ENCODE measurements at places on chromosomes 12 and 14. TPM values are rescaled to one million over a fixed set of nuclear protein-coding genes. Genes with fewer than 3 reads are reported as not detected.

The MAGOHB gene
- total RNA-seq: 5.0 TPM

The POTEM gene
- total RNA-seq: not detected

The FOXG1 gene
- total RNA-seq: not detected

The PLEK2 gene
- total RNA-seq: not detected

- no peaks in the 10 kb centered on the region for H3K4me1 ChIP-seq
- DNase-seq: no peak
- no peak overlapping the region for H3K4me3 ChIP-seq
- H3K27me3 ChIP-seq: no peaks in the 10 kb centered on the region
- no peaks in the 10 kb centered on the region for H3K36me3 ChIP-seq
Observed at GRCh38 chr14:57835766-57836165, 30.1 kb downstream of the SLC35F4 start.

DNA sequence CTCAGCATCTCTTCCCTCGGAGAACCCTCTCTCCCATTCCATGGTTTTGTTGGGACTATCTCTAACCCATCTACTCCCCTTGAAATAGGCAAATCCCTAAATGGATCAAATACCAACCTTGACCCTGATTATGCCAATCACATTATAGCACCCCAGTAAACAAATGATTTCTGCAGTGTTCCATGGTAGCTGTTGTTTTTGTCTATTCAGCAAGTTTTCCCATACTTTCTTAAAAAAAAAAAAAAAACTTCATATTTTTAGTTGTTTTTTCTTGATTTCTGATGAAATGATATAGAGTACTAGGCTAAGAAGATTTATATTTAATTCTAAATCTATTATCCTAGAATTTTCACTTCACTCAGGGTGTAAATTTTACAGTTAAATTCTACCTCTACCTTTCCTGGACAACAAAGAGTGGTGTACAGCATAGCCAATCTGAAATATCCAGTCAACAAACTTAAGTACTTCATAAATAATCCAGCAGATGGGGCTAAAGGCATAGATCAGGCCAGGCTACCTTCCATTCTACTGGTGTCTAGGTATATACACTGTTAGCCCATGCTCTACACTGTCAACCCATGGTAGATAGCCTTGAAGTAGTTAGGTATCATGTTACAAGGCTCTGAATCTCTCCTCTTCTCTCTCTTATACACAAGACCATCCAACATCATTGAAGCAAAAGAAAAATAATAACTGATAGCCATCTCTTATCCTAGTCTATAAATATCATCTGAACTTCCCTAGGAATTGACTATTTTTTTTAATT lies 82.2 kb downstream of the PLEKHG7 start:
- no peak for DNase-seq
- peaks cover 3% of the 10 kb centered on the region for H3K36me3 ChIP-seq
- H3K4me1 ChIP-seq: peaks cover 29% of the 10 kb centered on the region
- no peak overlapping the region for H3K4me3 ChIP-seq
- no peaks in the 10 kb centered on the region for H3K27me3 ChIP-seq

GRCh38 chr14:105485739-105486162 lies 935 bp upstream of the CRIP1 start:
- peaks cover 7% of the 10 kb centered on the region for H3K27me3 ChIP-seq
- peak overlapping the region; percentile 28 for H3K27ac ChIP-seq
- H3K4me3 ChIP-seq: no peak overlapping the region
- no peaks in the 10 kb centered on the region for H3K36me3 ChIP-seq
- peaks cover 28% of the 10 kb centered on the region for H3K4me1 ChIP-seq

Measured in gastrocnemius medialis (tissue), 4 donors.